CD4-positive, alpha-beta T cell (primary cell): ENCODE measurements at places on chromosomes 16 and 17. TPM values are rescaled to one million over a fixed set of nuclear protein-coding genes. Genes with fewer than 3 reads are reported as not detected.
A peak's percentile ranks its signal among the peaks of the same experiment; 100 is the strongest.

DNA sequence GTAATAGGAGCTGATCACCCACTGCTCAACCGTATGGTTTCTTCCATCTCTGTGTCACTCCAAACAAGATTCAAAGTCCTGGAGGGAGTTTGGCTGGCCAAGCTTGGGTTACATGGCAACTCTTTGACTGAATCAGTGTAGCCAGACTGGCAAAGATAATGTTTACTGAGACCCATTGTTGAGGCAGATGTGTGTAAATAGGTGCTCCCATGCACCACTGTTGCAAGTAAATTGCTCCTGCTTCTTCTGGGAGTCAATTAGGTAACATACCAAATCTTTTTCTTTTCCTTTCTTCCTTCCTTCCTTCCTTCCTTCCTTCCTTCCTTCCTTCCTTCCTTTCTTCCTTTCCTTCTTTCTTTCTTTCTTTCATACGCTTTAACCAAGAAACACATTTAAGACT, 86.3 kb upstream of the DHX40 start:
- no peak overlapping the region for H3K4me3 ChIP-seq
- H3K27me3 ChIP-seq = no peaks in the 10 kb centered on the region
- peaks cover 3% of the 10 kb centered on the region for H3K4me1 ChIP-seq
- no peak for DNase-seq
- no peak overlapping the region for H3K27ac ChIP-seq

- H3K4me1 ChIP-seq = no peaks in the 10 kb centered on the region
- peak; percentile 17 for DNase-seq
- H3K27ac ChIP-seq = no peak overlapping the region
- no peak overlapping the region for H3K4me3 ChIP-seq
- no peaks in the 10 kb centered on the region for H3K36me3 ChIP-seq
These were observed 173.6 kb downstream of the IRF8 start for GRCh38 chr16:86072328-86073102.

DNA sequence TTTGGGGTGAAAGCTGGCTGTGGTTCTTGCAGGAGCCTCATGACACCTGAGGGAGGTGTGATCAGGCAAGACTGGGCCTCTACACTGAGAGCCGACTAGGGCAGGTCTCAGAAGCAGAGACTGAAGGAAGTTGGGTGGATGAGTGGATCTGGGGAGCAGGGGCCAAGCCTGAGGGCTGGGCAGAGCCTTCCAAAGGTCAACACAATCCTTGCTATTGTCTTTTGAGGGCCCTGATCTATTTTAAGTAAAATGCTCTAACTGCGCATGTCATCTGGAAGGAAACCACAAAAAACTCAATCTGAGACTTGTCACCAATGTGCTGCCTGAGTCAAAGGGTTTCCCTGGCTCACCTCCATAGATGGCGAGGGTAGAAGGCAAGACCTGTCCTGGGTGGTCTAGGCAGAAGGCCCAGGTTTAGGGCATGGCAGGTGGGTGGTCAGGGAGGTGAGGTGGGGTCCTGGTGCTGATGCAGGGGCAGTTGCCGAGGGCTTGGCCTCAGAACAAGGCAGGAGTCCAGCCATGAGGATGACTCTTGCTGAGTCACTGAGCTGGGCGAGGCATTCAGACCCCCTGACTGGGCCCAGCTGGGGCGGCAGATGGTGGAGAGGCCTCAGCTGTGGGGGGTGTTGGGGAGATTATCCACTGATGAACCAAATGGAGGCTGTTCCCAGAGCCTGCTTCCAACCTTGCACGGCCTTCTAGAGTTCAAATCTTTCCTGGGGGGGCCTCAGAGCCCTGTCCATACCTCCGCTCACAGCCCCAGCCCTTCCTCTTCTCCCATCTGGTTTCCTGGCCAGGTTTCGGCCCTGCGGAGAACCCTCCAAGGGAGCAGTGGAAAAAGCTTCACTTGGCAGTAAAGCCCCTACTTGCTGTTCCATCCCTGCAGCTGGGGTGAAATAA, 5.1 kb downstream of the MVP start:
- peak overlapping the region; percentile 40 for H3K27ac ChIP-seq
- H3K4me1 ChIP-seq = peaks cover 100% of the 10 kb centered on the region
- DNase-seq = no peak
- peaks cover 19% of the 10 kb centered on the region for H3K36me3 ChIP-seq
- H3K27me3 ChIP-seq = no peaks in the 10 kb centered on the region

GRCh38 chr17:49845321-49845720, 2.5 kb downstream of the TAC4 start:
- no peaks in the 10 kb centered on the region for H3K27me3 ChIP-seq
- no peak for DNase-seq
- H3K4me1 ChIP-seq = peaks cover 14% of the 10 kb centered on the region
- no peak overlapping the region for H3K27ac ChIP-seq
- peaks cover 4% of the 10 kb centered on the region for H3K36me3 ChIP-seq

- peaks cover 91% of the 10 kb centered on the region for H3K27me3 ChIP-seq
- no peak overlapping the region for H3K27ac ChIP-seq
- H3K4me1 ChIP-seq = peaks cover 65% of the 10 kb centered on the region
- no peak overlapping the region for H3K4me3 ChIP-seq
These were observed 808 bp upstream of the BAHCC1 start for GRCh38 chr17:81394377-81394920.

- peak; percentile 65 for DNase-seq
- H3K27ac ChIP-seq = peak overlapping the region; percentile 38
- H3K4me1 ChIP-seq = peaks cover 41% of the 10 kb centered on the region
- H3K27me3 ChIP-seq = no peaks in the 10 kb centered on the region
These were observed 24.8 kb downstream of the MYO18A start for GRCh38 chr17:29155227-29155965.

GRCh38 chr16:72715267-72715666, 332.7 kb downstream of the ZFHX3 start:
- no peaks in the 10 kb centered on the region for H3K27me3 ChIP-seq
- H3K4me1 ChIP-seq = no peaks in the 10 kb centered on the region
- DNase-seq = no peak
- no peaks in the 10 kb centered on the region for H3K36me3 ChIP-seq
- no peak overlapping the region for H3K4me3 ChIP-seq

- no peak overlapping the region for H3K4me3 ChIP-seq
- no peak overlapping the region for H3K27ac ChIP-seq
- H3K27me3 ChIP-seq = no peaks in the 10 kb centered on the region
- peaks cover 11% of the 10 kb centered on the region for H3K4me1 ChIP-seq
- DNase-seq = no peak
These were observed 1.7 kb upstream of the APPBP2 start for GRCh38 chr17:60527701-60528100.

- no peaks in the 10 kb centered on the region for H3K27me3 ChIP-seq
- no peaks in the 10 kb centered on the region for H3K36me3 ChIP-seq
- H3K4me3 ChIP-seq = no peak overlapping the region
- H3K4me1 ChIP-seq = no peaks in the 10 kb centered on the region
These were observed 219.3 kb upstream of the GSE1 start for GRCh38 chr16:85393674-85394451.

DNA sequence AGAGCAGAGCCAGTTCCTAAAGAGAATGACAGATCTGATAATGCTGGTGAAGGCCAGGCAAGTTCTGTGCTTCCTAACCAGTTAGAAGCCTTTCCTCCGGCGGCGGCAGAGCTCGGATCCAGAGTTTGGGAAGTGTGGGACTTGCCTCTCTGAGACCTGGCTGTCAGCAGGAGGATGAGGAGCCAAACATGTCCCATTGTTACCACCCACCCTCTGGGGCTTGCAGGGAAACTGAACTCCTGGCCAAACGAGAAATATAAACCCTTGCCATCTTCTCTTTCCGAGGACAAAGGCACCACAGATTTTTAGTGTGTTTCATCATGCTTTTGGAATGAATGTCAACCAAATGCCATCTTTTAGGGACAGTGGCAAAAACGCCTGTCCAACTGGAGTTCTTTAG, 80.2 kb upstream of the SMURF2 start:
- no peaks in the 10 kb centered on the region for H3K27me3 ChIP-seq
- no peaks in the 10 kb centered on the region for H3K4me1 ChIP-seq
- DNase-seq = no peak
- H3K4me3 ChIP-seq = no peak overlapping the region

GRCh38 chr17:21149621-21150020, 22.9 kb downstream of the DHRS7B start:
- no peak for DNase-seq
- no peaks in the 10 kb centered on the region for H3K4me1 ChIP-seq
- no peak overlapping the region for H3K27ac ChIP-seq
- H3K27me3 ChIP-seq = no peaks in the 10 kb centered on the region

GRCh38 chr16:1530883-1531637, 2.4 kb upstream of the TMEM204 start:
- H3K27ac ChIP-seq = no peak overlapping the region
- peaks cover 64% of the 10 kb centered on the region for H3K4me1 ChIP-seq
- H3K27me3 ChIP-seq = no peaks in the 10 kb centered on the region
- peaks cover 9% of the 10 kb centered on the region for H3K36me3 ChIP-seq
- no peak overlapping the region for H3K4me3 ChIP-seq

DNA sequence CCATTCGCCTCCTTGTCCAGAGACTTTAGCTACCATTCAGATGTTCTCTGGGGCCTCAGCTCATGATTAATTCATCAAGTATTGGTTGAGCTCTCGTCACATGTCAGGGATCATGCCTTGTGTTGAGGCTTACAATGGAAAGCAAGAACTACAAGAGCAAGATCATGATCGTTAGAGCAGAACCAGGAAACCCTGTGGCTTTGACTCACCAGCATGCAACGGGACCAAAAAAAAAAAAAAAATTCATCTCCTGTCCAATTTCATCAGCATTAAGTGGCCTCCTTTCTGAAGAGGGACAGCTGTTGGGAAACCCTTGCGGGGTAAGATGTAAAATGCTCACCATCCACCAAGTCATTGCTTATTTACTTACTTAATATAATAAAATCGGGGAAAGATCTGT, 12.1 kb upstream of the USP10 start:
- H3K4me1 ChIP-seq = no peaks in the 10 kb centered on the region
- H3K27ac ChIP-seq = no peak overlapping the region

GRCh38 chr17:47997586-47997985, 26.7 kb downstream of the CDK5RAP3 start:
- no peaks in the 10 kb centered on the region for H3K4me1 ChIP-seq
- no peak for DNase-seq
- no peaks in the 10 kb centered on the region for H3K27me3 ChIP-seq
- H3K36me3 ChIP-seq = no peaks in the 10 kb centered on the region
- H3K27ac ChIP-seq = no peak overlapping the region

DNA sequence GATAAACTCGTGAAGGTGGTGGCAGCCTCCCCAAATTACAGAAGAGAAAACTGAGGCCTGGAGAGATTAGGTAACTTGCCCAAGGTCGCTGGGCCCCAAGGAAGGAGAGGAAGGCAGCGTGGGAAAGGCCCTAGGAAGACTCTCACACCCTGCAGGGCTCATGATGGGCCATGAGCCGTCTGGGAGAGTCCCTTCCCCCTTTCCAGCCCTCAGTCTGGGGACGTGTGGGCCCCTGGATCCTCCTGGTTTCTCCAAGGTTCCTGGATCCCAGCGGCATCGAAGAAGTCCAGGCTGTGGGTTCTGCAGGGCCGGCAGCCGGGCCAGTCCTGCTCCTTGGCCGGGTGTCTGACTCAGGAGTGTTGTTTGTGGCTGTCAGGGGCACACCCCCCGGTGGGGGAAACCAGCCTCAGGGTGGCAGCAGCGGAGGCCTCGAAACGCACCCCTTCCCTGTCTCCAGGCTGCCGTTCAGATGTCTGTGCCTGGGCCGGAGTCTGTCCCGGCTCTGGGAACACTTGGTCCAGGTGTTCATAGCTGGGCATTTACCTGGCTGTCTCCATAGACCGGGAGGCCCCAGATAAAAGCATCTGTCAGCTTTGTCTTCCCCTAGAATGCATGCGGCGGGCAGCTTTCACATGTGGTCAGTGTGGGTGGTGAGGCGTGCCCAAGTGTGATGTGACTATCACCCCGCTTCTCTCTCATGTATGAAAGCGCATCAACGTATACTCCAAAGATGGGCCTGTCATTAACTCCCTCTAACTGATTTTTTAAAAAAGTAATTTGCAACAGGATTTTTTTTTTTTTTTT, 3.7 kb upstream of the RAP1GAP2 start:
- H3K36me3 ChIP-seq = no peaks in the 10 kb centered on the region
- H3K4me3 ChIP-seq = peak overlapping the region; percentile 10
- H3K4me1 ChIP-seq = peaks cover 68% of the 10 kb centered on the region
- DNase-seq = peak; percentile 34

DNA sequence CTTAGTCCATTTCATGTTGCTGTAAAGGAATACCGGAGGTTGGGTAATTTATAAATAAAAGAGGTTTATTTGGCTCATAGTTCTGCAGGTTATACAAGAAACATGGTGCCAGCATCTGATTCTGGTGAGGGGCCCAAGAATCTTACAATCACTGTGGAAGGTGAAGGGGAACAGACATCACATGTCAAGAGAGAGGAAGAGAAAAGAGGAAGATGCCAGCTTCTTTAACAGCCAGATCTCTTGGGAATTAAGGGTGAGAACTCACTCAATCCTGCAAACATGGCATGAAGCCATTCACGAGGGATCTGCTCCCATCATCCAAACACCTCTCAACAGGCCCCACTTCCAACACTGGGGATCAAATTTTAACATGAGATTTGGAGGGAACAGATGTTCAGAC, 49.5 kb downstream of the BMERB1 start:
- H3K36me3 ChIP-seq = no peaks in the 10 kb centered on the region
- no peak overlapping the region for H3K4me3 ChIP-seq

DNA sequence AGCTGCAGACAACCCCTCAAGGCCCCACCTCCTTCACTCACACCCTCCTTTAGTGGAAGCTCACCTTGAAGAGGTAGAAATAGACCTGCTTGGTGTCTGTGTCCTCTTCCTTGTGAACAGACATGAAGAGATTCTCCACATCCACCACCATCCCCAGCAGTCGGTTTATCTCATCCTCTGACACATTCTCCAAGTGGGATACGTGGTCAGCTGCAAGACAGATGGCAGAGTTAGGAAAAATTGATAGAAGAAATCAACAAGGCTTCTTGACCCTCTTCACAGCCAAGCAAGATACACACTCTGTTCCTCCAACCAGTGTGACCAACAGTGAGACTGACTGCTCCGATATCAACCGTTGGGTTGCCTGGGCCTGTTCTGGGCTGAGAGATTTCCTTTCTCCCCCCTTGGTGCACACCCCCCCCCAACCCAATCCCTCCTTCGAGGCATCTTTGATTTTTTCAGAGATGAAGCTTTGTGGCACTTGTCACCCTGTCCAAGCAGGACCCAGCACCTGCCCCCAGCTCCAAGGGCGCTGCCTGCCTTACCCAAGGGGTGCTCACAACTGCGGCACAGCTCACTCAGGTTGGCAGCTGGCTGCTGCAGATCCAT, 902 bp downstream of the KAT2A start:
- DNase-seq = no peak
- H3K36me3 ChIP-seq = peaks cover 41% of the 10 kb centered on the region
- H3K4me1 ChIP-seq = peaks cover 28% of the 10 kb centered on the region
- no peak overlapping the region for H3K27ac ChIP-seq
- H3K27me3 ChIP-seq = no peaks in the 10 kb centered on the region
- peak overlapping the region; percentile 48 for H3K4me3 ChIP-seq

DNA sequence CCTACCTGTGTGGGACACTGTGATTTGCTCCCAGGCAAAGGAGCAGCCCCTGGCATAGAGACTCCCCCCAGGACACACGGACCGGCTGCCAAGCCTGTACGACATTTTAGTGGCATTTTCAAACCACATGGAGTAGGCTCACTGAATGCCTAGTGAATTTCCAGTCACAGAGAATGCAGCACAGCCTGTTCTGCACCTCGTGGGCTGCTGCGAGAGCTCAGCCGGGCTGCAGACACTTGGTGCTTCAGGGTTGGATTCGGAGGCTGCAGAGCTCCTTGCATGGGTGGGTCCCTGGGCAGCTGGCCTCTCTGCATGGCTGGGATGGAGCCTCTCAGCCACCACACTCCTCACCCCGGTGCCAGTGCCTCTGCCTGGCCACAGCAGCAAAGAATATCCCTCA, 51.2 kb upstream of the HNF1B start:
- H3K27me3 ChIP-seq = peaks cover 6% of the 10 kb centered on the region
- no peak overlapping the region for H3K27ac ChIP-seq
- H3K4me3 ChIP-seq = no peak overlapping the region
- no peaks in the 10 kb centered on the region for H3K36me3 ChIP-seq

The ZNF232 gene
- total RNA-seq = 2.1 TPM

The MRPL38 gene
- total RNA-seq = 146 TPM

The TNFRSF13B gene
- total RNA-seq = not detected

The SALL1 gene
- total RNA-seq = not detected

The HAGH gene
- 20.9 TPM for total RNA-seq

The ABAT gene
- total RNA-seq = 4.4 TPM

The NETO2 gene
- 1.8 TPM for total RNA-seq

The ZG16B gene
- not detected for total RNA-seq
